ENCODE measurements at places on chromosomes 2 and 18. TPM values are rescaled to one million over a fixed set of nuclear protein-coding genes. Genes with fewer than 3 reads are reported as not detected.

Gene GLI2
- polyA plus RNA-seq: 0.31 TPM

Gene GALNT3
- 25.7 TPM for polyA plus RNA-seq

Gene POTEC
- not detected for polyA plus RNA-seq

Gene MYL1
- not detected for polyA plus RNA-seq

Gene LIMS1
- polyA plus RNA-seq: 14.4 TPM

Gene SLC14A1
- 0.57 TPM for polyA plus RNA-seq

Gene PFN4
- polyA plus RNA-seq: 0.39 TPM

Gene ASB18
- not detected for polyA plus RNA-seq

Gene FIGN
- 0.49 TPM for polyA plus RNA-seq

Gene ALK
- polyA plus RNA-seq: 0.05 TPM

Gene SERPINB13
- polyA plus RNA-seq: 228 TPM

Gene KCNJ3
- polyA plus RNA-seq: under 0.01 TPM

Gene GAREM1
- 4.9 TPM for polyA plus RNA-seq

Gene TRIM43B
- polyA plus RNA-seq: not detected

Gene SH3BP4
- polyA plus RNA-seq: 5.5 TPM

Measured in esophagus (tissue), 2 donors.